ENCODE measurements at places on chromosomes 3 and 15. TPM values are rescaled to one million over a fixed set of nuclear protein-coding genes. Genes with fewer than 3 reads are reported as not detected.

DNA sequence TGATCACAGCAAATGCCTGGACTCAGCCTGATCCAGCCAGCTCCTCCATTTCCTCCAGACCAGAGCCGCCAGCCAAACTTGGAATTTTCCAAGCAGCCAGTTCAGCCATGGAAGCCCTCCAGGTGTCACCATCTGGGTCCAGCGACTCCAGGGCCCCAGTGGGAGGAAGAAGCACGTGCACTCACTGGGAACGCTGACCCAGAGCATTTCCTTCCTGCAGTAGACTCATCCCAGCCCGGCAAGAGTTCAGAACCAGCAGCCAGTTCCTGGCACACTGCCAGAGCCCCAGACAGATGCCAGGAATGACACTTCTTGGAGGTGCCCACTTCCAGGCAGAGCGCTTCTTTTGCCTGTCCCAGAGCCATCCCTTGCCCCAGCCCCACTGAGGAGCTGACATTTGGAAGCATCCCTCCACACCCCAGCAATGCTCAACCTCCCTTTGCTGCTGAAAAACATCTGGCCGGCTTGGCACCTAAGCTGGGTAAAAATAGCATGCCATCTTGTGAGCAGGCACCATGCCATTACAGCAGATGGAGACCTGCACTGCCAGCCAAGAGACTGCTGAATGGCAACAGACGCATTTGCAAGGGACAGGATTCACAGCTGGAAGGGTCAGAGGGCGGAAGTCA lies 460.3 kb upstream of the PROK2 start:
- DNase-seq, result no peak

DNA sequence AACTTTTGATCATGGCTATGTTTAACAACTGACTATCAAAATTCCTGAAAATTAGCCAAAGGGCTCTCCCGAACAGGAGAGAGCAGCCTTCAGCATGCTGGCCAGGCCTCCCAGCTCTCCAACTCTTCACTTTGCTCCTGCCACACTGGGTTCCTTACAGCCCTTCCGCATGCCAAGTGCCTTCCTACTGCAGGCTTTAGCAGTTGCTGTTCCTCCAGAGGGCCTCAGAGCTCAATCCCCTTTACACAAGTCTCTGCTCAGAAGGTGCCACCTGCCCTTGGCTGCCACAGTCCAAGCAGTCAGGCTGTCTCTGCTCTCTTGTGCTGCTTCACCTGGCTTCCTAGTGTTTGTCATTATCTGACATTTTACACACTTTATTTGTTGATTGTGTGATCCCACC lies 553.1 kb upstream of the PPP2R3A start:
- DNase-seq, result no peak

DNA sequence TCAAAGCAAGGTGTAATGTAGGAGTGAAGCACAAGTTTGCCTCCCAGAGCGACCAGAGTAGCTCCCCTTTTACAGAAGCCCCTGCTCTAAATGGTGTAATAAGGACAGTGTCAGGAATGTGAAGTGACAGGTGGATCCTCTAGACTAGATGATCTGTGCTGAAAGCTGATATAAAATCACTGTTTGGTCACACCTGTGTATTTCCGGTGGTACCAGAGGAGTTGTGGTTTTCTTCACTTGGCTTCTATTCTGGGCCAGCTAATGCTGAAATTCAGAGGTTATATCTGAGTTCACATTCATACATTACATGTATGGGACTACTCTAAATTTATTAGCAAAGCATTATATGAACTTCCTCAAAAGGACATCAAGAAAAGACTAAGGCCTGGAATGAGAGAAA lies 117.4 kb downstream of the IL1RAP start:
- no peak for DNase-seq

- DNase-seq, result no peak
Measured at GRCh38 chr3:173796890-173797289, 399.3 kb downstream of the NLGN1 start.

- DNase-seq, result no peak
Measured at GRCh38 chr15:44798826-44799225, 62.5 kb downstream of the TRIM69 start.

DNA sequence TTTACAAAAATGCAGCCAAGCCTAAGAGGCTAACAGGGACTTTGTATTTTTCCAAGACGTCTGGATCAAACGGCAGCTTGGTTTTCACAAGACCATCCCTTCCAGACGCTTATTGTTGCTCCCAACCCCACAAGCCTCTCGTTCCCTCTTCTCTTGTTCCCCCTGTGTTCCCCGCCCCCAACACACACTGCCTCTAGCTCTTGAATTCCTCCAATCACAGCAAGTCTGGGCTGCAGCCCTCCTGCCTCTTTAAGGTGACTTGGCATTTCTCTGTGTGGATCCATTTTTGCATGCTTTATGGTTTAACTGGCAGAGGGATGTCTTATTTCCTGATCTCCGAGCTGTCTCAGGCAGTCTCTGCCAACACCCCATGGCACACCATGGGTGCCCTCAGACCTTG lies 182.2 kb downstream of the ABHD5 start:
- DNase-seq, result no peak

DNA sequence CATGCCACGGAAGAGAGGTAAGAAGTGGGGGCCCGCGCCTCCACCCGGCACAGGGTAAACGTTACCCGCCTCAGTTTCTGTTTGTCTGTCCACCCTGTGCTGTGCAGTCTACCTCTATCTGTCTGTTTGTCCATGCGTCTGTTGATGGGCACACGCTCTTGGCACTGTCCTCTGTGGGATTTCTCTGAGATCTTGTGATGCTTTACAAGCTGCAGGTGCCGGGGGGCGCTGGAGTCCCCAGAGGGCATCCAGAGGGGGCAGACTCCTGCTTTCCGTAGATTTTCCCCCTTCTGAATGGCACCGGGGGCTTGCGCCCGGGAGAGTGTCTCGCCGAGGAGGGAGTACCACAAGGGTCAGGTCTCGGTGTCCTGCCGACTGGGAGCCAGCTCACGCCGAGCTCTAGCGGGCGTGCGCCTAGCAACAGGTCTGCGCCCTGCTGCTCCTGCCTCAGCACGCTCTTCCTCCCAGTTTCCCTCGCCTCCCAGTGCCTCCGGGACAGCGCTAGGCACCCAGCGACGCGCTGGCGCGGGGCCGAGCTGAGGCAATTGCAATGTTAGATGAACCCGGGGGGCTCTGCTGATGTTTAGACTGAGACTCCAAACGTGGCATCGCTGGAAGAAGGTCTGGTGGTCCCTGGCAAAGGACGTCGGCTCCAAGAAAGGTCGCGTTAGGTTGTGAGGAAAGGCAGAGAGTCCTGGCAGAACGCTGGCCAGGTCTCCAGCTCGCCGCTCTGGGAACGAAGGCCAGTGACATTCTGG lies 667 bp downstream of the CEMIP start:
- no peak for DNase-seq

DNA sequence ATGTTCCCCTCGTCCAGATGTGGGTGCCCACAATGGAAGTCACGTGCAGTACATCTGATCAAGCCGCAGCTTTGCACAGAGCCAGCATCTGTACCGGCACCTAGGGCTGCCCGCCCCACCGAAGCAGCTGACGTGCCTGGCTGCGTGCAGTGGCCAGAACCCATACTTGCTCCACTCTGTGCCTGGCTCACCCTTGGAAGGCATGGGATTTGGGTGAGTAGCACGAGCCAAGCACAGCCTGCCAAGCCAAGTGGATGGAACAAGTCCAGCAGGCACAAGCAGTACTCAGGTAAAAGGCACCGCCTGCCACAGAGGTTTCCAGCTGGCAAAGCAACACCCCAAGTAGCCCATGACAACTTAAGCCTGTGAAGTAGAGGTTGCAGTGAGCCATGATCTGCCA lies 261.3 kb downstream of the TBC1D5 start:
- DNase-seq, result no peak

- no peak for DNase-seq
Measured at GRCh38 chr3:17119201-17120072, 234.7 kb downstream of the PLCL2 start.

Gene CCR4
- 0.18 TPM for polyA plus RNA-seq
